ENCODE measurements at places on chromosomes 7 and 10.

- peak; percentile 72 for DNase-seq
Measured at GRCh38 chr7:51430480-51431086, 114.0 kb upstream of the COBL start.

GRCh38 chr10:123200531-123200930 is 46.3 kb downstream of the BUB3 start:
- no peak for DNase-seq

DNA sequence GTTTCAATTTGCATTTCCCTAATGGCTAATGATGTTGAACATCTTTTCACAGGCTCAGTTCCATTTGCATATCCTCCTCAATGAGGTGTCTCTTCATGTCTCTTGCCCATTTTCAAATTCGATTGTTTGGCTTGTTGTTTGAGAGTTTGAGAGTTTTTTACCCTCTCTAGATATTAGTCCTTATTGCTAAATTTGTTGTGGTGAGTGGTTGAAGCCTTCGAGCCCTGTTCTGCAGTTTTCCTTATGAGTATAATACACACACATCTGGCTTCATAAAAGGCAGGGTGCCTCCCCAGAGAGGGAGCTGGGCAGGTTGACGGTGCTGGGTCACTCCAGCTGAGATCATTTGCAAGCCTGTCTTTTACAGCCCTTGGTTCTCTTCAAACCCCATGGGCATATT is 65.1 kb downstream of the RGS10 start:
- no peak for DNase-seq

- DNase-seq = no peak
Measured at GRCh38 chr7:138137423-138138171, 61.3 kb downstream of the AKR1D1 start.

DNA sequence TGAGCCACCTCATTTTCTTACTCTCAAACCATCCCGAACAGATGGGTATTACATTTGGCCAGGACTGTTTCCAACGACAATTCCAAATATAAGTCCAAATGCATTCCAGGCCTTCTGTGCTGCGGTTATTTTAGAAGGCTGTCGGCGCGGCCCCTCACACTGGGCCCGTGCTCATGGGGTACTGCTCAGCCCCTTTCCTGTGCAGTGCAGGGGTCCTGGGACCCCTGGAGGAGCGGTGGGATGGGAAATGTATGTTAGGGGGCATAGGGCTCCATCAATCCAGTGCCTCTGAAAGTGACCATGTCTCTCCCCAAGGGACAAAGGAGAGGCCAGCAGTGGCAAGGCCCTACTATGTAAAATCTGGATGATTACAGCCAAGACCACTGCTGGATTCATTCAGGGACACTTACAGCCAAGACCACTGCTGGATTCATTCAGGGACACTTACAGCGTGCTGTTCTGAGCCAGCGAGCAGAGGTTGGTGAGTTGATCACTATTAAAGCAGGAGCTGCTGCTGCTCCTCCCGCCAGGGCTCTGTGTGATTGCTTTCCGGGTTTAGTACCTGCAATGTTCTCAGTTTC is 66.3 kb downstream of the CHST15 start:
- DNase-seq = no peak

Data from Ammon's horn (tissue), 1 donor.